Stimulated activated CD4-positive, alpha-beta T cell treated with anti-CD3 and anti-CD28 coated beads, Interleukin-4, amount 100 ng/mL, for 24 hours (primary cell): ENCODE measurements at places on chromosomes 2 and 18.

DNA sequence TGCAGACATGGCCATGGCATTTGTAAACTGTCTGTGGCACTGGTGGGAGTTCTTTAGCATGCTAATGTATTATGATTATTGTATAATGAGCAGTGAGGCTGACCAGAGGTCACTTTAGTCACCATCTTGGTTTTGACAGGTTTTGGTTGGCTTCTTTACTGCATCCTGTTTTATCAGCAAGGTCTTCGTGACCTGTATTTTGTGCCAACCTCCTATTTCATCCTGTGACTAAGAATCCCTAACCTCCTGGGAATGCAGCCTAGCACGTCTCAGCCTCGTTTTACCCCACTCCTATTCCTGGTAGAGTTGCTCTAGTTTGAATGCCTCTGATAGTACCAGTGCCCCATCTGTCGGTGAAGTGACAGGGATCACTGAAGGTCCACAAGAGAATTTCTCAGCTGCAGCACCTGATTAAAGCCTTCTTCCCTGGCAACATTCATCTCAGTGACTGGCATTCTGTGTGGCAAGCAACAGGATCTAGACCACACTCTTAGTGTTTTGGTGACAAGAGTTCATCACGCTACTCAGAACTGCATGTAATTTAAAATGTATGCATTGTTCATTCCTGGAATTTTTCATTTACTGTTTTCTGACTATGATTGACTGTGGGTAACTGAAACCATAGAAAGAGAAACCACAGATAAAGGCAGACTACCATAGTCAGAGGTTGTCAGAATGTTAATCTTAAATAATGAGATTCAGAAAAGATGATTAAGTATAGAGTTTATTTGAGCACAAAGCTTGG lies 43.0 kb upstream of the GPR39 start:
- DNase-seq: no peak

- DNase-seq: no peak
Measured at GRCh38 chr2:228072669-228073068, 108.8 kb downstream of the SPHKAP start.

GRCh38 chr2:217048730-217049129 lies 188.9 kb upstream of the TNP1 start:
- DNase-seq: no peak

GRCh38 chr2:20453087-20453486 lies 6.2 kb downstream of the RHOB start:
- DNase-seq: no peak

- no peak for DNase-seq
Measured at GRCh38 chr2:241748468-241749256, 14.2 kb downstream of the D2HGDH start.
